ENCODE measurements at places on chromosomes 1 and 21.

DNA sequence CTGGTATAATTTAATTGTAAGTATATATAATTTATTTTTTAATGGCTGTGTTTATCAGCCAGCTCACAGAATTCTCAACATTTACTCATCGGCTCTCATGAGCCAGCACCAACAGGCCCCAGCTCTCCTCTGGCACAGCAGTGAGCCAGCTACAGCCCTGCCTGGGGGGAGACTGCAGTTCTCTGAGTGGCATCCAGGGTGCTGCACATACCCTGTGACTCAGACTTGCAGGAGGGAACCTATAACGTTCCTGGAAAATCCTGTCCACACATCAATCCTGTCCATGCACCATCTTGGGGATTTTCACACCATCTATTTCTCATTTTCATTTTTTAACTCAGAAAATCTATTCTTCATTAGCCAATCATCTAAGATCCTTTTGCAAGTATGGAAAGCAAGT is 36.5 kb downstream of the FHAD1 start:
- no peak for DNase-seq

GRCh38 chr1:82317671-82318070 is 516.9 kb downstream of the ADGRL2 start:
- no peak for DNase-seq

- DNase-seq, result no peak
Measured at GRCh38 chr1:31497601-31498000, 78.7 kb upstream of the TINAGL1 start.

- DNase-seq, result no peak
Measured at GRCh38 chr1:223266632-223267172, 97.3 kb downstream of the SUSD4 start.

- no peak for DNase-seq
Measured at GRCh38 chr1:31802190-31803150, 13.4 kb downstream of the SPOCD1 start.

Data from stimulated activated CD4-positive, alpha-beta T cell treated with anti-CD3 and anti-CD28 coated beads, Interleukin-1b, Interleukin-23, amount 100 ng/mL, for 24 hours (primary cell).